ENCODE measurements at places on chromosomes 11 and 22.

DNA sequence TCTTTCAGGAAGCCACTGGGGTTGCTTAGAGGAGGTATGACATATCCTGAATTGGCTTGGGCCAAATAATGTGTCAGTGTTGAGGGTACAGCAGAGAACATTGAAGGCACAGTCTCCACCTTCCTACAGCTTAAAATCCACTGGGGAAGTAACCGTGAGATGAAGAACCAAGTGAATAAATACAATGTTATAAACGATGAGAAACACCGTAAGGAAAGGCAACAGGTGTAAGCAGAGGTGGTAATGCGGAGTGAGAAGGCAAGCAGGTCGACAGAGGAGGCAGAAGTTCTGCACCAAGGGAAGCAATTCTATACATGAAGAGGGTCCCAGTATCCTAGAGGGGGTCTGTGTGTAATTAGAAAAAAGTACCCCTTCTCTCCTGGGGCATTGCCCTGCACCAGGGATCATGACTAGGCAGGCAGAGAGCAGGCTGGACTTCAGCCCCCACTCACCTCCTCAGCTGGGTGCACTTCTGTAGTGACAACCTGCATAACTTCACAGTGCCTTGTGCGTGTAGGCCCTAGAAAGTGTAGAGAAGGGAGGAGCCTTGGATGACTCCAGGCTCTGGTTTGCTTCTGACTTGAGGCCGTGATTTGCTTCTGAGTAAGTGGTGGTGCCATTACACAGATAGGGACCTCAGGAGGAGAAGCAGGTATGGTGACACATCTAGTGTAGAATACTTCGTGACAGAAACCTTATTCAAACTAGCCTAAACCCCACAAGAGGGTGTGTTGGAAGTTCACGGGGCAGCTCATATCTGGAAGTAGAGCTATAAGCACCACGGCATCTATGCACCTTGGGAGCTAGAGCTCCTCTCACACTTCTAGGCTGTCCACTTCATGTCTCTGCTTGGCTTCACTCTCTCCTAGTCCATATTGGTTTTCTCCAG, 4.9 kb downstream of the MYOD1 start:
- no peak for DNase-seq

DNA sequence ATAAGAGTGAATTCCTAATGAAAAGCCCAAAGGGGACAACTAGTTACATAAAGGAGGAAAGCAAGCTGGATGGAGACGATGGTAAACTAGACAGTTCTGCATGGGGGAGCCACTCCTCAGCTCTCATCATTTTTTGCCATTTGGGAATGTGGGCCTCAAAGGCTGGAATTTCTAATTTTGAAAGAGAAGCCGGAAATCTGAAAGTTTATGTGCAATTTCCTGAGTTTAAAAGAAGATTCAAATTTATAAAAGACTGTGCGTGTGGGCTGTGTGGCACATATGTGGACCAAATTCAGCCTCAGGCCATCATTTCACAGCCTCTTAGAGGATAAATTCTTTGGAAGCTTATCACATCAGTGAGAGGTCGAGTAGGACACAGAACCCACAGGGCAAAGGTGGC, 18.3 kb upstream of the CRY2 start:
- DNase-seq: no peak

GRCh38 chr11:27213232-27213660, 149.8 kb downstream of the CCDC34 start:
- DNase-seq: no peak

- DNase-seq: no peak
Observed at GRCh38 chr11:69918231-69918937, 99.2 kb upstream of the FGF3 start.

DNA sequence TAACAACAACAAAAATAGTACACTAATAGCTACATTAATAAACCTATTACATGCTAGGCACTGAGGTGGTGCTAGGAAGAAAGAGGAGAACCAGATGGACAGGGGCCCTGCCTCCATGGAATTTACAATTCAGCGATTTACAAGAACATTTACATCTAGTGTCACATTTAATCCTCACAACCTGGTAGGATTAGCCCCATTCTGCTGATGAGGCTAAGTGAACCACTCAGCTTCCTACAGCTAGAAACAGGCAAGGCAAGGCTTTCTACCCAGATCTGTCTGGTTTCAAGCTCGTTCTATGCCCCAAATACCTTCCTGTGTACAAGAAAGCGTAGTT, 368.4 kb downstream of the BUD13 start:
- DNase-seq: no peak

- no peak for DNase-seq
Observed at GRCh38 chr22:49925525-49926128, 7.2 kb downstream of the CRELD2 start.

DNA sequence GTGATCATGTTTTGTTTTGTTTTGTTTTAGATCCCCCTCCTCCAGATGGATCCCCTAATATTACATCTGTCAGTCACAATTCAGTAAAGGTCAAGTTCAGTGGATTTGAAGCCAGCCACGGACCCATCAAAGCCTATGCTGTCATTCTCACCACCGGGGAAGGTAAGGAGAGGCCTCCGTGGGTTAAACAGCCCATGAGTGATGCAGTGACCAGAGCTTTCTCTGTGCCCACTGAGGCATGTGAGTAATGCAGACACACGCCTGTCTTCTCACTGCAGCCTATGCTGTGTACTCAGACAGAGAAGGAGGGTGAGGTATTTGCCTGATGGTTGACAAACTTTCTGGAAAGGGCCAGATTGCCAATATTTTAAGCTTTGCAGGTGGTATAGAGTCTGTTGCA, 73.7 kb upstream of the OR4B1 start:
- no peak for DNase-seq

GRCh38 chr11:129458278-129458677, 82.6 kb downstream of the BARX2 start:
- no peak for DNase-seq

- no peak for DNase-seq
Observed at GRCh38 chr11:78704811-78705210, 130.1 kb upstream of the NARS2 start.

DNA sequence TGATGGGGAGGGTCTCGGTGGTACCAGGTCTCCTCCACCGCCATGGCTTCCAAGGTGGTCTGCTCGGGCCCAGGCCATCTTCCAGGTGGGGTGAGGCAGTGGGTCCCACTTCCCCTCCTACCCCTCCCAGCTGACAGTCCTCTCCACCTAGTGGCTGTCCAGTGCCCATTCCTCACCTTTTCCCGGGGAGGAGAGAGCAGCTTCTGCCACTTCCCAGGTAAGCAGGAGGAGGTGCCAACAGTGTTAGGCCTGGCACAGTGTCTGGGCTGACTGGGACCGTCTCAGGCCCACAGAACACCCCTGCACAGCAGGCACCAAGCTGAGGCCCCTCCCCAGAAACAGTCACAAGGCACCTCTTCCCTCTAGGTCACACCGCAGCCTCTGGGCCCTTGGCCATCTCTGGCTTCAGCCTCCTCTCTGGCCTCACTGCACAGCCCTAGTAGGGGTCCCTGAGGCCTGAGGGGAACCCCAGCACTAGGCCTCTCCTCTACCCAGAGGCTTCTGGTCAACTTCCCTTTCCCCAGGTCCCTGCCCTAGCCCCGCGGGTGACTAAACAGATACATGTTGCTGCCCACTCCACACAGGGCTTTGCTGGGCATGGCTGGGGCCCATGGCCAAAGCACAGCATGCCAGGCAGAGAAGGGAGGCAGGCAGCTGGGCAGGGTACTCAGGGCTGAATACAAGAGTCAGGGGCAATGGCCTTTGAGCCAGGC, 2.3 kb upstream of the ANKRD13D start:
- no peak for DNase-seq

- no peak for DNase-seq
Observed at GRCh38 chr22:50004918-50005317, 7.6 kb downstream of the IL17REL start.

- no peak for DNase-seq
Observed at GRCh38 chr22:30609260-30610185, 2.5 kb downstream of the TCN2 start.

DNA sequence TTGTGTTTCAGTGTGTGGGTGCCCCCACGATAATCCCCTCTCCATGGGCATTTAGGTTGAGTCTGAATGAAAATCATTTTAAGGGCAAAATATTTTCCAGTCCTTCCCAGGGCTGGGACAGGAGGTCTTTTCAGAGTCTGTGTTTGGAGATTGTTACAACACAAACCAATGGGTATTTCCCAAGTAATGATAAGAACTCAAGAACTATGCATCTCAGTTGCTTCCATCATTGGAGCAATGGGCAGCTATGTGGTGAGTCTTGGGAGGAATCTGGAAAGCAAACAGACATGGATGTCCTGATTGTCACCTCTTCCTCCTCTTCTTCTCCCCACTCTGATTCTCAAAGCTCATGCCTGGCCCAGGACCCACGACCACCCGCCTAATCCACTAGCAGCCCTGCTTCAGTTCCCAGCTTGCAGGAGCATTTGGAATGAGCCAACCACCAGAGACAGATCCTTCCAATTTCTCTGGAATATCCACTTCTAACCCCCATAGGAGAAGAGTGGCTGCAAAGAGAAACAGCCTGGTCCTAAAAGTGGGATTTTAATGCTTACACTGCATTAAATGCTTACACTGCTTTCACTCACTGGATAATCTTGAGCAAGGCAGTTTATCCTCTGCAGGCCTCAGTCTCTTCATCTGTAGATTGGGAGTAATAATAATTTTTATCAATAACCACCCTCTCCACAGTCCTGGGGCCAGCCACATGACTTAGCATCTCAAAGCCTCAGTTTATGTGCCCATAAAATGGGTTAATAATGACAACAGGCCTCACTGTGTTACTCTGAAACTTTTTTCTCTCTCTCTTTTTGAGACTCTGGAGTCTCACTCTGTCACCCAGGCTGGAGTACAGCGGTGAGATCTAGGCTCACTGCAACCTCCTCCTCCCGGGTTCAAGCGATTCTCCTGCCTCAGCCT, 404.3 kb downstream of the MN1 start:
- no peak for DNase-seq

- no peak for DNase-seq
Observed at GRCh38 chr11:78244546-78245255, 56.0 kb downstream of the USP35 start.

- DNase-seq: no peak
Observed at GRCh38 chr11:76805206-76805913, 22.2 kb downstream of the TSKU start.

DNA sequence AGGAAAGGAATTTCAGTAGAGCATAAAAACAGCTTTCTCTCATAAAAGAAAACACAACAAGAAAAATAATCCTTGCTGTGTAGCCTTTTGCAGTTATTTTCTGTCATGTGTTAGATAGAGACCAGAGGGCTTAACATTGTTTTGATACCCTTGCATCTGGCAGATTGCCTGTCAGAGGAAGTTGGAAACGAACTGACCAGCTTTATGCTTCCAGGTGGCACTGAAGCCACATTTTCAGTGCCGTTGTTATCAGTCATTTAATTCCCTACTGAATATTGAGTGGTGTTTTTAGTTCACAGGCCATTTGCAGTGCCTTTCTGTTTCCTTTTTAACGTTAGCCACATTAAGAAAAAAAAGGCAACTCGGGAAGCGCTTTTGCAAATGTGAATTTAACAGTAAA, 21.5 kb upstream of the RAG2 start:
- no peak for DNase-seq

DNA sequence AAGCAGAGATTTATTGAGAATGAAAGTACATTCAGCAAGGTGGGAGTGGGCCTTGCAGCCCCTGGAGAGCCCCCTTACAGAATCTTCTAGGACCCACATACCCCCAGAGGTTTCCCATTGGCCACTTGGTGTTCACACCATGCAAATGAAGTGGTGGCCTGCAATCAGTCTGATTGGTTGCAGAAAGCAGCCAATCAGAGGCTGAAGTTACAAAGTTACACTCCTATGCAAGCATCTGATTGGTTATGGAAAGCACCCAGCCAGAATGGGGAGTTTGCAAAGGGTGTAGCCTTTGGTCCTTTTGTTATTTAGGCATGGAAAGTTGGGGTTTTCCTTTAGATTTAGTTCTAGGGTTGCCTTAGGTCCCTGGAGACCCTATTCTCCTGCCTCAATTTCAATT, 34.9 kb downstream of the UVRAG start:
- no peak for DNase-seq

- DNase-seq: no peak
Observed at GRCh38 chr11:15336021-15336420, 221.3 kb downstream of the INSC start.

GRCh38 chr11:17559341-17560087, 12.5 kb downstream of the OTOG start:
- no peak for DNase-seq

GRCh38 chr11:70799386-70799785, 401.1 kb downstream of the CTTN start:
- no peak for DNase-seq

DNA sequence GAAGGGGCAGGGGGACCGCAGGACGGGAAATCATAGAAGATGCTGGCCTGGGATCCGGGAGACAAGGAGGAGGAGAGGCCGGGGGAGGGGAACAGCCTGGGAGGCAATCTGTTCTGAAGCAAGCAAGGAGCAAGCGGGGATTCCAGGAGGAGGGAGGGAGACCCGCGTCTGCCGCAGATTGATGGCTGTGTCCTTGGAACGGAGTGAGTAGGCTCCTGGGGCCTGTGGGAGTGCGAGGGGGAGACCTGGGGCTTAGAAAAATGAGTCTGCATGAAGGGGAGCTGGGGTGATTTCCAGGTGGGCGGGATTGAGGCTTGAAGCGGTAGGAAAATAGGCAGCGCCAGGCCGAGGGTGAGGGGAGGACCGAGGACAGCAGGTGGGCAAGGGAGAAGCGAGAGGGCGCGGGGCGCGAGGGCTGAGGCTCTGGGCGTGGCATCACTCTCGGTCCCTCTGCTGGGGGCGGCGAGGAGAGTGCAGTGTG, 1.6 kb upstream of the LRRC55 start:
- no peak for DNase-seq

DNA sequence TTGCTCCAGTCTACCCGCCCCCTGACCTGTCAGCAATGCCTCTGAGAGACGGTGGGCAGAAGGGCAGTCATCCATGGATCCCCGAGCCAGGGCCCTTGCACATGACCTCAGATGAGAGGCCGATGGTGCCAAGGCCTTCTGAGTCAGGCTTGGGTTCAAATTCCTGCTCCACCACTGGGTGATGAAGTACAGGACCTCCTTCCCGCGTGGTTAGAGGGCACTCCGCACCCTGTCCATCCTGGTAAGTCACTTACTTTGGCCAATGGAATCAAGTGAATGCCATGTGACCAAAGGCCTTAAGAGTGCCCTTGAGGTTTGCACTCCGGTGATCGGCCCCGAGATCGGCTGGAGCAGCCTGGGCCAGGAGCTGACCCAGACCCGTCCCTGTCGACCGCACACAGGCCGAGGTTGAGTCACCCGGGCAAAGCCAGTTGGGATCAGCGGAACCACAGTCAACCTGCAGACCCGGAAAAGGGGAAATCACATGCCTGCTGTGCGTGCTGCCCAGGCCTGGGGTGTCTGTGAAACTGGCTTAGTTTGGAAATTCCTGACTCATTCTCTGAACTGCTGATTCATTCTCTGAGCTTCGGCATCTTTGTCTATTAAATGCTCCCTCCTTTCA, 48.9 kb downstream of the RTL6 start:
- no peak for DNase-seq
